Activated naive CD8-positive, alpha-beta T cell treated with anti-CD3 and anti-CD28 coated beads, Interleukin-2, amount 50 U/mL, for 24 hours (primary cell): ENCODE measurements at places on chromosomes 12 and 14.

GRCh38 chr12:124420041-124420995, 125.4 kb downstream of the RFLNA start:
- DNase-seq, result no peak

DNA sequence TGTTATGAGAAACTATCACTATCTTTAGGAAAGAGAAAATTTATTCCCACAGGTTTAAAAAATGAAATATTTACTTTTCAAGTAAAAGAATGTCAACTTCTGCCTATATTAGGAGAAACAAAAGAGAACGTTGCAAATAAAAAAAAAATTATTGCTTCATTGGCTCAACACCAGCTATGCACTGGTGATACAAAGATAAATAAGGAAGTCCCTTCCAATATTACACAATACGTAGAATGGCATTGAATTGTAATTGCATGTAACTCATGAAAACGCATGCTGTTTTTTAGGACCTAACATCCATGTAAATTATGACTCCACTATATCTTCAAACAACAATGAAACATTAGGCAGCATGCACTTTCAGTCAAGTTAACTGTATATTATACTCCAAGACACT, 56.4 kb upstream of the RERGL start:
- no peak for DNase-seq

GRCh38 chr14:23613242-23614070, 22.7 kb upstream of the DHRS2 start:
- no peak for DNase-seq

GRCh38 chr14:55243386-55243785, 27.8 kb upstream of the FBXO34 start:
- DNase-seq, result no peak

DNA sequence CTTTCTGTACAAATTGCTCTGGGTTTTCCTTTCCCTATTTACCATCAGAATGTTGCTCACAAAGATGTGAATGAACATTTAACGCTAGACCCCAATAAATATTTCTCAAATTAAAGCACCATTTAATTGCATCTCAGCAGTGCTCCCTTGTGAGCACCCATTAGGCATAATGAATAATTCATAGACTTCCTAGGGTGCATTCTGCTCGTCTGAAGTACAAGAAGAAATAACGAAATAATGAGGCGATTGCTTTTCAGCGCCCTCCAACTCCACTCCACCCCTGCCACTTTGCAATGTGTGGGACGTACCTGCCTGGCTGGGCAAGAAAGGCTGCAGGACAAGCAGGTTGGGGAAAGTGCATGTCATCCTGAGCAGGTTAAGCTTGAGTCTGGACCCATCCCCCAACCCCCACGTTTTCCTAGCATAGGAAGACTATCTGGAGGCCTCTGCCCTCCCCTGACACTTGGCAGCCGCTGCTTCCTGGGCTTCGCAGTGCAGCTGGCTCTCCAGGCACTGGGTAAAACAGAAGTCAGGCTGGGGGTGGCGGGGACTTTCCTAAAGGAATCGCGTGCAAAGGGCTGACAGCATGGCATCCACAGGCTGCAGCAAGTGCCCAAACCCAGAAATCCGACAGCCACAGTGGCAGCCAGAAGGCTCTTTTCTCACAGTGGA, 253.7 kb downstream of the DUSP6 start:
- DNase-seq, result no peak

DNA sequence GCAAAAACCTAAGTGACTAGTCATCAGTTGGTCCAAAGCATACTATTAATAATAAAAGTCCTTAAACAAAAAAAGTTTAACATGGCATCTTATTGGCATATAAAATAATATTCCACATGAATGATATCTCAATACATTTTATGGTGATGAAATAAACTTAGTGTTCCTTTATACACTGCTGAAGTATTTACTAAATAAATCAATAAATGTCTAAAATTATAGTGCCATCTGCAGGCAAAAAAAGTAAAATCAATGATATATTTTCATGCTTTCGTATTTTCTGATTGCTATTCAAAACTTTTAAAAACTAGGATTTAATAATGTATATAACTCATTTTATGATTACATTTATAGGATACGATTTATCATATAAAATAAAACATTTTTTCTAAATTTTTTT, 30.5 kb downstream of the PUS7L start:
- no peak for DNase-seq

- no peak for DNase-seq
Measured at GRCh38 chr12:98401427-98401826, 114.0 kb upstream of the TMPO start.
